ENCODE measurements at places on chromosomes 12 and 14.

DNA sequence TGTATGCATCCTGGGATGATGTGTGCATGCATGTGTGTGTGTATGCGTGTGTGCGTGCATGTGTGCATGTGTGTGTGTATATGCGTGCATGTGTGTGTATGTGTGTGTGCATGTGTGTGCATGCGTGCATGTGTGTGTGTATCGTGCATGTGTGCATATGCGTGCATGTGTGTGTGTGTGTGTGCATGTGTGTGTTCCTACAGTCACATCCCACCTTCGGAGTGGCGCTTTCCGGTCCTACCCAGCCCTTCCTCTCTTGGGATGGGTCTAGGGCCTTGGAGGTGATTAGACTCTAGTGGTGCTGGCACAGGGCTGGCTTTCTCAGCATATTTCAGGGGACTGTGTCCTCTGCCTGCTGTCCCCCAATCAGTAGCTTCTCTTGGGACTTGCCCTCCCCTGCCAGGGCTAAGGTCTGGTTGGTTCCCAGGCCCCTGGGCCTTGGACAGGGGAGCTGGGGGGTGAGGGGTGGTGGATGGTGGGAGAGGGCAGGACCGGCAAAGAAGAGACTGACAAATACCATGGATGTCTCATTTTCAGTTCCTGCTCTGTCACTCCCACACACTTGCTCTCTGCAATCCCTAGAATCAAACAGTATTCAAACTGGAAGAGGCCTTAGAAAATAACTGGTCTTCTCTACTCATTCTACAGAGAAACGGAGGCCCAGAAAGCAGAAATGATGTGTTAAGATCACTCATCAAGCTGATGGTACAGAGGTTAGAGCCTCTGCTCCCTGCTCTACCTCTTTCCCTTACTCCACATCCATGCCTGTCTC lies 21.9 kb upstream of the FAIM2 start:
- DNase-seq: no peak

GRCh38 chr14:88026890-88027289 lies 22.0 kb downstream of the GPR65 start:
- DNase-seq: no peak

DNA sequence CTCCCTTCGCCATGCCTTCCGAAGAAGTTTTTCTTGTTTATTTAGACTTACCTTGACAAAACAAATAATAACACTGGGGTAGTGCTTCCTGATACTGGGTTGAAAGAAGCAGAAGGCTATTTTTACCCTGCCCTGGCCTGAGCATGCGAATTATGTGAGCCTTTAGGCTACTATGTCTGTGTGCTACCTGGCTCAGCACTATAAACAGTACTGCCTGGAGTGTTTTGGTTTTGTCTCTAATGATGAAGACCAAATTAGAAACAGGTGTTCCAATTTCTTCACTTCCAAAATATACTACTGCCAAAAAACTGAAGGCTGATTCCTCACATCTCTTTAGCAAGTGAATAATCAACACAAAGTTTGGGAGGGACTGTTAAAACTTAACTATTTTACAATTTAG lies 7.6 kb upstream of the OVCH1 start:
- DNase-seq: no peak

- no peak for DNase-seq
Observed at GRCh38 chr14:95956601-95957460, 80.2 kb downstream of the TUNAR start.

DNA sequence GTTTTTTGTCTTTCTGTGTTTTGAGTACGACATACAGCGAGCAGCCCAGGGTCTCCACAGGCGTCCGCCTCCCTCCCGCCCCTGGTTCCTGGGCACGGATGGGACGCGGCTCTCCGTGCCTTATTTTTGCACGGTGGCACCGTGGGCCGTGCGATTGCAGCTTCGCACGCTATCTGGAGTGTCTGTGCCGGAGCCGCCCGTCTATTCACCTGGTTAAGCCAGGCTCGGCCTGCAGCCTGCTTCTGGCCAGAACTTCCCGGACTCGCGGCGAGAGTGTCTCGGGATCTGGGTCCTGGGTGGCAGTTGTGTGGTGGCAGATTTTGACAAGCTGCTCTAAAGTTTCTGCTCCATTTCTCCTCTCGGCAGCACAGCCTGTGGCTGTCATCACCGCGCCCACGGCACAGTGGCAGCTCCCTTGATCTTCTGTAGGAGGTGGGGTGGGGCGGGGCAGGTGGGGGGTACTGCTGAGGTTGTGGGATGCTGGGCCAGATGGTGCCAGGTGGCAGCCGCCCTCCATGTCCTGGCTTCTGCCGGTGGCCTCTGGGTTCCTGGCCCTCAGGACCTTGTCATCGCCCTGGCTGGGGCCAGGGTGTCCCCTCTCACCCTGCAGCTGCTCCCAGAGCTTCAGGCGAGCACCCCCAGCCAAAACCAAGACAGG lies 2.9 kb downstream of the MMP17 start:
- no peak for DNase-seq

- DNase-seq: peak; percentile 29
Observed at GRCh38 chr12:69239922-69240630, 707 bp downstream of the CPSF6 start.
